ENCODE measurements at places on chromosomes 5 and 9. TPM values are rescaled to one million over a fixed set of nuclear protein-coding genes. Genes with fewer than 3 reads are reported as not detected.

Gene DNM1
- total RNA-seq, result 19.3 TPM

DNA sequence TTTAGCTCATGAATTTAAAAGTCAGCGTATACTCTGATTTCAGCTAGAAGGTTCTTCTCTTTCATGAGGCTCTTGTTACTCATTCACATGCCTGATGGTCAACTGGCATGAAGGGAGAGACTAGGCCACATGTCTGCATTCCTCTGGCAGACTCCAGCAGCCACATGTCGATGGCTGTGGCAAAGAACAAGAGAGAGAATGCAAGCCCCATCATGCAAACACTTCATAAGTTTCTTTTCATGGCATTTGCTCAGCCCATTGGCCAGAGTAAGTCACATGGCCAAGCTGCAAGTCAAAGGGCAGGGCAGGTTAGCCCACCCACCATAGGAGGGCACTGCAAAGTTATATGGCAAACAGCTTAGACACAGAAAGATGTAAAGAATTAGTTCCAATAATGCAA is 5.4 kb downstream of the KCNV2 start:
- no peaks in the 10 kb centered on the region for H3K27me3 ChIP-seq
- H3K36me3 ChIP-seq, result no peaks in the 10 kb centered on the region
- DNase-seq, result no peak
- H3K27ac ChIP-seq, result no peak overlapping the region
- H3K4me1 ChIP-seq, result peaks cover 15% of the 10 kb centered on the region

DNA sequence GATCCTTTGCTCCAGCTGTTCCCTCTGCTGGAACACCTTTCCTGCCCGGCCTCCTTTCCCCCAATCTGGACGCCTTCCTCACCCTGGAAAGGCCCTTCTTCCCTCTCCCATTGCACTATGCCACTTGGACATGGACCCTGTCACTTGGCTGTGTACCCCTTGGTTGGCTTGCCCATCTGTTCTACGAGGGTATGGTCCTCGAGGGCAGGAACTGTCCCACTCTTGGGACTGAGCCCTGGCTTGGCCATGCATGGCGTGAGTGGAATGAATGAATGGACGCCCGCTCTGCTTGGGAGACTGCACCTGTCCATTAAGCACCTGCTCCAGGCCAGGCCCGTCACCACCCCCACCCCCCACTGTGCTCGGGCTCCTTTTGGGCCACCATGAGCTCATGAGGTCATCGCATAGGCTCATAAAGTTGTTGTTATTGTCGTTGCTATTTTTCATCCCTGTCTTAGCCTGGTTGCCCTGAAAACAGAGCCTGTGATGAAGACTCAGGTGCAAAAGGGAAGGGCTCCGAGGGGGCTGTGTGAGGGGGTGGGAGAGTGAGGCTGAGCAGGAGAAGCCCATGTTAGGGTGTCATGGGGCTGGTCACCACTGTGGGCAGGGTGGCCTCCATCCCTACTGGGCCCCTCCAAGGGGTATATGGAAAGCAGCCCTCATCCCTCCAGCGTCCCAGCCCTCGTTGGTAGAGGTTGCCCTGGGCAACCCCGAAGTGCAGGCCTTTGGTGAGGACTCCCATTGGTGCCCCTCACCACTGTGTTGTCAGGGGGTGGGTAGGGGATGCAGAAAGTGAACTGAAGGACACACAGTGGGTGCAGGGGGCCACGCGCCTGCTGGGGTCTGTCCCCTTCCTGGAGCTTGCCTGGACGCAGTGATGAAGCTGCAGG is 57.2 kb upstream of the IER5L start:
- no peak overlapping the region for H3K27ac ChIP-seq
- DNase-seq, result no peak
- H3K4me3 ChIP-seq, result no peak overlapping the region
- no peaks in the 10 kb centered on the region for H3K27me3 ChIP-seq
- no peaks in the 10 kb centered on the region for H3K36me3 ChIP-seq
- H3K4me1 ChIP-seq, result no peaks in the 10 kb centered on the region

- H3K27ac ChIP-seq, result no peak overlapping the region
- DNase-seq, result no peak
- H3K4me3 ChIP-seq, result no peak overlapping the region
- no peaks in the 10 kb centered on the region for H3K36me3 ChIP-seq
Observed at GRCh38 chr9:81825846-81826516, 102.2 kb upstream of the SPATA31D4 start.

DNA sequence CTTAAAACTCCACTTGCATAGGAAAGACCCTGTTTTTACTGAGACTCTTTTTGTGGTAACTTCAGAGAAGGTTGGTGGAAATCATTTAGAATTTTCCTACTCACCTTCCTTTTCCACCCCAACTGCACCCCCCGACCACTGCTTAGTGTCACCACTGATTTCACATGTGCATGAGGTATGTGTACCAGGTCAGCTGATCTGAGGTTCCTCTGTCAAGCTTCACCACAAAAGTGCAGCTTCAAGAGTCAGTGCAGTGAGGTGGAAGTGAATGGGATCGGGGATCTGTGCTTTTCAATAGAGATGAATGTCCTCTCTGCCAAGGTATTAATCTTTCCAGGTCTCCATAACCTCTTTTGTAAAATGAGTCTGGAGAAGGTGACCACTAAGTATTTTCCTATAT is 260.5 kb upstream of the WWC1 start:
- no peak overlapping the region for H3K4me3 ChIP-seq
- H3K36me3 ChIP-seq, result no peaks in the 10 kb centered on the region
- no peak overlapping the region for H3K27ac ChIP-seq

DNA sequence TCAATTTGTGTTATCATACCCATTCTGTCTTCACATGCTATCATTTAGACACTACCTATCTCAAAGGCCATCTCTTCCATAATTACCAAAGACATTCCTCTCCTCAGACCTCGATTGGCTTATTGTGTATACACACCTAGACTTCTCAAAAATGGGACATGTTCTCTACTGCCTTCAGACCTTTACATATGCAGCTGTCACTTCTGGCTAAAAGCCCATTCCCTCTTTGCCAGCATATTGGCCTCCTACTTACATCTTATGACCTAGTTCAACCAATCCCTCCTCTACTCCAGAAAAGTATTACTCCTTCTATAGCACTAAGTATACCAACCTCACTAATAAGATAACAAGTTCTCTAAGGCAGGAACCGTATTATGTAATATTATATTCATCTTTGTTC is 84.4 kb downstream of the RAPGEF6 start:
- DNase-seq, result no peak
- no peaks in the 10 kb centered on the region for H3K36me3 ChIP-seq
- H3K4me1 ChIP-seq, result no peaks in the 10 kb centered on the region
- no peak overlapping the region for H3K4me3 ChIP-seq
- no peaks in the 10 kb centered on the region for H3K27me3 ChIP-seq

GRCh38 chr9:14096258-14096922 is 217.6 kb downstream of the NFIB start:
- no peaks in the 10 kb centered on the region for H3K27me3 ChIP-seq
- H3K4me3 ChIP-seq, result no peak overlapping the region
- H3K4me1 ChIP-seq, result peaks cover 33% of the 10 kb centered on the region
- H3K27ac ChIP-seq, result peak overlapping the region; percentile 90
- DNase-seq, result no peak

Gene SLC36A3
- total RNA-seq, result not detected

- H3K36me3 ChIP-seq, result no peaks in the 10 kb centered on the region
- no peaks in the 10 kb centered on the region for H3K4me1 ChIP-seq
- no peak overlapping the region for H3K4me3 ChIP-seq
- H3K27me3 ChIP-seq, result no peaks in the 10 kb centered on the region
Observed at GRCh38 chr5:3351581-3352442, 243.8 kb upstream of the IRX1 start.

DNA sequence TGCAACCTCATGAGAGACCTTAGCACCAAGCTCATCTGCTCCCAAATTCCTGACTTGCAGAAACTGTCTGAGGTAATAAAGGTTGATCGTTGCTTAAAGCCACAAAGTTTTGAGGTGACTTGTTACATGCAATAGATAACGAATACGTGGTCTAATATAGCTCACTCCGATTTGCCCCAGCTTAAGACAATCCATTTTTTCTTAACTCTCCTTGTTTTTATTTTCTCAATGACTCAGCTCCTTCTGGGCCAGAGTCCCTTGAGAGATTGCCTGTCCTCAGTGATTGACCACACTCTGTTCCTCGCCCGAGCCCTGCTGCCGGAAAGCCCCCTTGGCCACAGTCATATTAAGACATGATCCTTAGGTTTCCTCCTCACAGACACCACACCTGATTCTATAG is 63.7 kb upstream of the FANCC start:
- no peak for DNase-seq
- H3K36me3 ChIP-seq, result no peaks in the 10 kb centered on the region
- H3K27me3 ChIP-seq, result no peaks in the 10 kb centered on the region
- no peak overlapping the region for H3K27ac ChIP-seq

Gene SPINK13
- not detected for total RNA-seq

GRCh38 chr9:6687180-6687579 is 41.7 kb upstream of the GLDC start:
- H3K27me3 ChIP-seq, result no peaks in the 10 kb centered on the region
- H3K4me1 ChIP-seq, result no peaks in the 10 kb centered on the region
- no peak overlapping the region for H3K27ac ChIP-seq
- H3K36me3 ChIP-seq, result no peaks in the 10 kb centered on the region

Gene MLANA
- not detected for total RNA-seq

Gene NUDT12
- total RNA-seq, result 12.7 TPM

- no peaks in the 10 kb centered on the region for H3K4me1 ChIP-seq
- H3K36me3 ChIP-seq, result no peaks in the 10 kb centered on the region
- H3K27ac ChIP-seq, result peak overlapping the region; percentile 22
- no peak for DNase-seq
Observed at GRCh38 chr9:133448487-133448972, 11.2 kb upstream of the CACFD1 start.

DNA sequence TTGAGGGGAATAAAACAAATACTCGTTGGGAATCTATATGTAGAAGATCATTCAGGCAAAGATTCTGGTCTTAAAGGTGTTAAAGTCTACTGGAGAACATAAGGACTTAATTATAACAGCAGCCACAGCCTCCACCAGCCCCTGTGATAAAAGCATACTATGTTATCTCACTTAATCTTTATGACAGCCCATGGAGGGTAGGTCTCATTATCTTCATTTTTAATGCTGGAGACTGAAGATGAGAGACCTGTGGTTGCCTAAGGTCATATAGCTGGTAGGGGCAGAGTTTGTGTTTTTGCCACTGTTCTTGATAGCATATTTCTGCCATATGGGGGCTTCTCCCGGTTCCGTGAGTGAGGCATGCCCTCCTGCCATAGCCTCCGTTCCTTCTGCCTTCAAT is 88.7 kb downstream of the TRIO start:
- no peak overlapping the region for H3K4me3 ChIP-seq
- no peaks in the 10 kb centered on the region for H3K36me3 ChIP-seq
- DNase-seq, result no peak
- no peak overlapping the region for H3K27ac ChIP-seq
- H3K27me3 ChIP-seq, result no peaks in the 10 kb centered on the region

GRCh38 chr9:122978601-122979000 is 37.8 kb downstream of the RABGAP1 start:
- H3K27ac ChIP-seq, result no peak overlapping the region
- H3K4me3 ChIP-seq, result no peak overlapping the region
- H3K36me3 ChIP-seq, result no peaks in the 10 kb centered on the region

- H3K4me1 ChIP-seq, result no peaks in the 10 kb centered on the region
- DNase-seq, result no peak
- H3K27me3 ChIP-seq, result no peaks in the 10 kb centered on the region
- no peak overlapping the region for H3K4me3 ChIP-seq
- no peaks in the 10 kb centered on the region for H3K36me3 ChIP-seq
- H3K27ac ChIP-seq, result no peak overlapping the region
Observed at GRCh38 chr9:134575901-134576176, 65.8 kb upstream of the COL5A1 start.

DNA sequence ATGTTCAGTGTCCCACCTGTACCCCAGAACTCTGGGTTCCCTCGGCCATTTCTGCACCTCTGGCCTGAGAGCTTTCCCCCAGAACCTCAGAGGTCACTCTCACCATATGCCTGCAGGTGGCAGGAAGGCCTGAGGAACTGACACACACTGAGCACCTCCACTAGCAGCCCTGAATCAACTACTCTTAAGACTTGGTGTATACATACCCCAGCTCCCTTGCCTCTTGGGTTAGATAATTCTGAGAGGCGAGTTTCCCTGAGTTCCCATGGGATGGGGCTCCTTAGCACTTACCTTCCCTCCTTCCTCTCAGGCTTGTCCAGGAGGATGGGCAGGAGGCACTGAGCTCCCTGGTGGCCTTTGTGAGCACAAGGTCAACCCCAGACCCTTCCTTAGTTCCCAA is 86.1 kb downstream of the HSD17B3 start:
- H3K27ac ChIP-seq, result no peak overlapping the region
- H3K27me3 ChIP-seq, result no peaks in the 10 kb centered on the region
- no peak overlapping the region for H3K4me3 ChIP-seq
- DNase-seq, result no peak
- H3K4me1 ChIP-seq, result peaks cover 4% of the 10 kb centered on the region

GRCh38 chr9:99680191-99680590 is 141.5 kb upstream of the NR4A3 start:
- no peaks in the 10 kb centered on the region for H3K27me3 ChIP-seq
- H3K4me1 ChIP-seq, result no peaks in the 10 kb centered on the region
- H3K4me3 ChIP-seq, result no peak overlapping the region
- H3K27ac ChIP-seq, result no peak overlapping the region
- no peak for DNase-seq
